ENCODE measurements at places on chromosomes 4 and X. TPM values are rescaled to one million over a fixed set of nuclear protein-coding genes. Genes with fewer than 3 reads are reported as not detected.

The SMR3B gene
- not detected for total RNA-seq

The IL3RA gene
- total RNA-seq, result 59.9 TPM

The SSX3 gene
- not detected for total RNA-seq

The NDUFC1 gene
- 52.0 TPM for total RNA-seq

DNA sequence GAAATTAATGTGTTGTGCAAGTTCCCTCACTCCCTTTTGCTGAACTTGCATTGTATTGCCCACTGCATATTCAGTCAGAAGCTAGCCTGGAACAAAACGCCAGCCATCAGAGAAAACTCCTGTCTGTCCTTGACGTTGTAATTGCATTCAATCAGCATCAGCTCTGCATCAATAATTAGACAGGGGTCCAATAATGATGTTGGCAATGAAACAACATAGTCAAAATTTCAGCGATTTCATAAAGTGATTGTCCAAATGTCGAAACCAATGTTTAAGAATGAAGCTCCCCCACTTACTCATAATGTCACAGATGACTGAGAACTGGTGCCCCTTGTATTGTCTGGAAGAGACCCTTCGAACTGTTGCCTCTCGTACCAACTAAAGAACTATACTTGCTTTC, 504.2 kb upstream of the TENM3 start:
- no peak overlapping the region for H3K27ac ChIP-seq
- H3K4me1 ChIP-seq, result no peaks in the 10 kb centered on the region
- H3K4me3 ChIP-seq, result no peak overlapping the region
- no peak for DNase-seq
- no peaks in the 10 kb centered on the region for H3K27me3 ChIP-seq
- no peaks in the 10 kb centered on the region for H3K36me3 ChIP-seq

DNA sequence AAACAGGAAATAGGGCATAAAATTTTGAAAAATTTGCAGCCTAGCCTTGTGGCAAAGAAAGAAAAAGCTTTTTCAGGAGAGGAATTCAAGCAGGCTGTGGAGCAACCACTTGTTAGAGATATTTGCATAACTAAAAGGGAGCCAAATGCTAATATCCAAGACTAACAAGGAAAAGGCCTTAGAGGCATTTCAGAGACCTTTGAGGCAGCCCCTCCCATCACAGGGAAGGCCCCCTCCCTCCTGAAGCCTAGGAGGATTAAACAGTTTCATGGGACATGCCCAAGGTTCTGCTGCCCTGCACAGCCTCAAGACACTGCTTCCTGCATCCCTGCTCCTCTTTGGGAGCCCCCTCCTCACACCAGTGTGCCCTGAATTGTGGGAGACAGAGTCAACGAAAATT, 275.4 kb upstream of the SFRP2 start:
- H3K27me3 ChIP-seq, result no peaks in the 10 kb centered on the region
- no peaks in the 10 kb centered on the region for H3K4me1 ChIP-seq
- no peak for DNase-seq
- H3K36me3 ChIP-seq, result no peaks in the 10 kb centered on the region
- no peak overlapping the region for H3K27ac ChIP-seq

DNA sequence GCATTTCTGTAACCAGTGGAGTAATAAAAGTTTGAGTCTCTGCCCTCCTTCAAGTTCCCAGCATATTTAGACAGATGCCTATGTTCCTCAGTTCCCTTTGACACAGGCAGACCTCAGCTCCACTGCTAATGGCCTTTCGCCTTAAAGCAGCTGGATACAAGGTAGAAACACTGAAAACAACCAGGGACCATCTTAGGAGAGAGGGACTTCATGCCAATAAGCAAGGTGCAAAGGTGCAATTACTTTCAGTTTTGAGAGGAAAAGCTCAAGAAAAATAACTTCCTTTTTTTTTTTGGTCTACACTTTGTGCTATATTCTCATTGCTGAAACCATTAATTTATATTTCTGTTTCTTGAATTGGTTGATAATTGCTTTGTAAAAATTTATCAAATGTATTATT, 781.9 kb upstream of the GALNTL6 start:
- no peak for DNase-seq
- no peaks in the 10 kb centered on the region for H3K4me1 ChIP-seq
- H3K27me3 ChIP-seq, result no peaks in the 10 kb centered on the region
- no peak overlapping the region for H3K27ac ChIP-seq
- H3K36me3 ChIP-seq, result no peaks in the 10 kb centered on the region
- H3K4me3 ChIP-seq, result no peak overlapping the region

DNA sequence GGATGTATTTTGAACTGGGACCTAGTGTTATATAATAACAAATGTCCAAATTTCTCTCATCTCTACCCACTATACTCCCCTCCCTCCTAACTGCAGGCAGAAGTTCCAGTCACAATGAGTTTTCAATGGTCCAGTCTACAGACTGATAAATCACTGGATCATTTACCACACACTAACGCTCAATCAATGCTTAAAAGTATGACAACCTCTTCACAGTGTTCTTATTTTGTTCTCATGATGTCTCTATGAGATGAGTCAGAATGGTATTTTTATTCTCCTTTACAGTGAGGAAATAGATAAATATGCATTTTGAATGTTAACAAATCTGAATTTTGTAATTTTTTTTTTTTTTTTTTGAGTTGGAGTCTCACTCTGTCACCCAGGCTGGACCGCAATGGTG, 83.7 kb upstream of the ETNPPL start:
- no peak overlapping the region for H3K4me3 ChIP-seq
- H3K4me1 ChIP-seq, result no peaks in the 10 kb centered on the region
- no peak overlapping the region for H3K27ac ChIP-seq
- H3K36me3 ChIP-seq, result no peaks in the 10 kb centered on the region

GRCh38 chr4:173038192-173038896, 130.3 kb upstream of the GALNT7 start:
- H3K27ac ChIP-seq, result no peak overlapping the region
- no peak for DNase-seq
- no peaks in the 10 kb centered on the region for H3K36me3 ChIP-seq
- H3K27me3 ChIP-seq, result no peaks in the 10 kb centered on the region
- H3K4me1 ChIP-seq, result peaks cover 25% of the 10 kb centered on the region
